CD4-positive, alpha-beta T cell treated with Interleukin-4 for 4 hours (primary cell): ENCODE measurements at places on chromosomes 6 and 20.

GRCh38 chr6:113668641-113669408 lies 188.3 kb upstream of the MARCKS start:
- no peak for DNase-seq

- peak; percentile 71 for DNase-seq
Observed at GRCh38 chr6:85482905-85483700, 33.2 kb downstream of the NT5E start.

GRCh38 chr6:4773181-4773580 lies 3.0 kb upstream of the CDYL start:
- no peak for DNase-seq

DNA sequence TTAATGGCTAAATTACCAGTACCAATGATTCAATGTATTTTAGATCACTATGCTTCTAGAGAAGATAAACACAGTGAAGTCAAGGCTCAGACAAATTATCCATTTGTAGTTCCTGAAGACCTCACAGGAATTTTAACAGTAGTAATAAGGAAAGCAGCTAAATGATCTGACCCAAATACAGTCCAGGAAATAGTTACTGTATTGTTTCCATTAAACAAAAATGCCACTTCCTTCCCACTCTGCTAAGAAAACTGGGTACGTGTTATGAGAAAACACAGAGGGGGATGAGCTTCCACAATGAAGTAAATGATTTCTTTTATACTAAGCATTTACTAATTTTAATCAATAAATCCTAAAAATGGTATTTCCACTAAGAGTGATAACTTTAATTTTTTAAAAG lies 127.9 kb downstream of the CDK19 start:
- DNase-seq = peak; percentile 27

DNA sequence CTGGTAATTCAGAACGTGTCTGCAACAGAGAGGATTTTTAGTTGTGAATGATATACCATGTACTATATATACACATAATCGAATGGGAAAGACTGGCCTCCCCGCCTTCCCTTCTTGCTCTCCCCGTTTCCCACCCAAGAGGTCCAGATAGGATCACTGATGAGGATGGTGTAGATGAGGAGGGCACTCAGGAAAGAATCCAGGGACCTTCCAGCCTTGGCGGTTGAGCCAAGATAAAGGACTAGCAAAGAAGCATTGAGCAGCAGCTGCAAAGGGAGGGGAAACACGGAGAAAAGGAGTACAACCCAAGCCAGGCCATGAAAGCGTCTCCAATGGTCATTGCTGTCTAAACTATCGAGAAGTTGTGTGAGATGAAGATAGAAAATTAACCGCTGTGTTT lies 84.0 kb upstream of the EXOC2 start:
- no peak for DNase-seq

DNA sequence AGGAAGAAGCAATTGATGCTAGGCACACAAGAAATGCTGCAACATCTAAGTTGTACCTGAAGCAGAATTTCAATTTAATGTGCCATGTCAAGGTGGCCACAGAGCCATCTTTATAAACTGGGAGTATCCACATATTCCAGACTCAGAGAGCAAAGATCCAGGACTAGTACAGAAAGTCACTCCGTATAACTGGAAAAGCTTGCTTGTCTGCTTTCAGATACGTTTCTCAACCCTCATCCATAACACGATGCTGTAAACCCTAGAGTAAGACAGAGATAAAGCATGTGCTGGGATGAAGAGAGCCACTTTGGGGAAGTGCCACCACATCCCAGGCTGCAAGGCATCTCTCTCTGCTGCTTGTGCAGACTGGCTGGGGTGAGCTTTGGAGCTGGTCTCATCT lies 134.7 kb downstream of the PACRG start:
- DNase-seq = no peak

DNA sequence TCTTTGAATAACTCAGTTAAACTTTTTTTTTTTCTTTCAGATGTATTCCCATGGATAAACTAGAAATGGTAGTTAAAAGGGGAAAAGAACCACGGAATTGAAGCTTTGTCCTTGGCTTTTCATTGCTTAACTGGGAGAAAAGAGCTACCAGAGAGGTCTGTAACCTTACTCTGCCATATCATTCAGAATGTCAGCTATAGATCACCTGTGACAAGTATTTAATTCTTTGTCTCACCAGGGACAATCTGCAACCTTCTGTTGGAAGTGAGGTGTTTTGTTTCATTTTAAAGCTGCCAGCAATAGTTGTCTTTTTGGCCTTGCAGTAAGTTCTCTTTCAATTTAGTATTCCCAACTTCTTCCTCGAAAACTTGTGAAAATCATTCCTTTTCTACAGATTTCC lies 618.4 kb downstream of the FRK start:
- DNase-seq = no peak

- DNase-seq = no peak
Observed at GRCh38 chr6:14354919-14355572, 237.5 kb downstream of the CD83 start.

GRCh38 chr20:48846516-48847492 lies 19.0 kb upstream of the PREX1 start:
- peak; percentile 13 for DNase-seq

DNA sequence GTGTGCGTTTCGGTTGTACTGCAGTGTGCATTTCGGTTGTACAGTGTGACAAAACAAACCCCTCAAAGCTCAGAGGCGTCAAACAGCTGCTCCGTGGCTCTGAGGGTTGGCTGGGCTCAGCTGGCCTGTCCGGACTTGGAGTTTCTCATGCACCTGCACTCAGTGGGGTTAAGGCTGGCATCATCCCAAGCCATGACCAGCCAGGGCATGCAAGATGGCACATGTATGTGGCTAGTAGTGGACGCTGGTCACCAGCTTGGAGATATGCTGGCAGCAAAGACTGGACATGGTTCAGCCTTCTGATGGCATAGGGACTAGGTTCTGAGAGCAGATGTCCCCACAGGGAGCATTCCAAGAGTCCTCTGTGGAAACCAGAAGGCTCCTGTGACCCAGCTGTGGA lies 187.2 kb downstream of the CDH4 start:
- no peak for DNase-seq

DNA sequence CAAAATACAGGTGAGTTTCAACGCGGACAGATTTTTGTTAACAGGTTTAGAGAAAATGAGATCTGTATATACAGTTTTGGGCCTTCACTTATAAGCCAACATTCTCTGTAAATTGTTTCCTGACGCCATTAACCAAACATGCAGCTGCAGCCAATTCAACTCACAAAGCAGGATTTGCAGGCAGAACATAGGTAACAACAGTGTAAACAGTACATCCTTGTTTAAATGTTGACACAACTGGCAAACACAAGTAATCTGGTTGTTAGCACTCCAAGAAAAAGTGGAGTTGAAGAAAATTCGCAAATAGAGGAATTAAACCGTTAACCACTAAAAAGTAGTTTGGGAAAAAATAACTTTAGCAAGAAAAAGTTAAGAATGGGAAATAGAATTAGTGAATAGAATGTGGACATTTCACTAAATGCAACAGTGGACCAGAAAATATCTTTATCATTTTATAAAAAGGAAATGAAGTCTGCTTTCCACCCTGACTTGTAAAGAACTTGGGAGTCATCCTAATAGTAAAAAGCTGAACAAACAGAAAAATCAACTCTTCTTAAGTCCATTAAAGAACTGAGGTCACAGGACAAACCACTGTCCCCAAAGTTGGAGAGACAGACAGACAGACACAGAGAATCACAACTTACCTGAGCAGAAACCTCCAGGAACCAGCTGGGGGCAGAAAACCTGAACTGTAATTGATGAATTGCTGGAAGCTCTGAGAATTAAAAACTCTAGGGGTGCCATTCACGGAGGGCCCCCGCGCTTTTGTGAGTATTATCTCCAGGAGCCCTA lies 10.1 kb downstream of the SMIM28 start:
- no peak for DNase-seq

DNA sequence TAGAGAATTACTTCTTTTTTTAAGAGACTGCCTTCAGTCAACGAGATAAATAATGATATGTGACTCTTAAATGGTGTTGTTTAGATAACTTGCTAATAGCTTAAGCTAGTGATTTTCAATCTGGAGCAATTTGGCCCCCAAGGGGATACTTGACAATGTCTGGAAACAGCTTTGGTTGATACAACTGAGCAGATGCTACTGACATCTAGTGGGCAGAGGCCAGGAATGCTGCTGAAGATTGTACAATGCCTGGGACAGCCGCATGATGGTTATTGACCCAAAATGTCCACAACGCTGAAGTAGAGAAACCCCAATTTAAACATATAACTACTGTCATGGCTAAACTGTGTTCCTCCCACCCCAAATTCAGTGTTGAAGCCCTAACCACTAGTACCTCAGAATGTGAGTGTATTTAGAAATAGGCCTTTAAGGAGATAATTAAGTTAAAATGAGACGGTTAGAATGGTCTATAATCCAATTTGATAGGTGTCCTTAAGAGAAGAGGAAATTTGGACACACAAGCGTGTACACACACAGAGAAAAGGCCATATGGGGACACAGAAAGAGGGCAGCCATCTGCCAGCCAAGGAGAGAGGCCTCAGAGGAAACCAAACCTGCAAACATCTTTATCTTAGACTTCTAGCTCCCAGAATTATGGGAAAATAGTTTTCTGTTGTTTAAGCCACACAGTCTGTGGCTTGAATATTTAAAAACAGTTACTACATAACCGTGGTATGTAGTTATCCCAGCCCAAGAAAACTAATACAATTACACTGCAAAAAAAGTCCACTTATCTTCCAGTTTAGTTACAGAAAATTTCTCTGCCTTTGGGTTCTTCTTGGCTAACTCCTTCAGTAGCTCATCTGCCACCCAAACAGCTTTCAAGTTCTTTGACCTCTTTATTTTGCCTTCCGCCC lies 22.2 kb downstream of the RWDD2A start:
- DNase-seq = peak; percentile 71

- no peak for DNase-seq
Observed at GRCh38 chr20:31903627-31904386, 33.4 kb downstream of the TTLL9 start.

GRCh38 chr20:878511-879307 lies 37.4 kb downstream of the ANGPT4 start:
- DNase-seq = peak; percentile 6

- DNase-seq = no peak
Observed at GRCh38 chr6:142395266-142395665, 93.5 kb downstream of the ADGRG6 start.

DNA sequence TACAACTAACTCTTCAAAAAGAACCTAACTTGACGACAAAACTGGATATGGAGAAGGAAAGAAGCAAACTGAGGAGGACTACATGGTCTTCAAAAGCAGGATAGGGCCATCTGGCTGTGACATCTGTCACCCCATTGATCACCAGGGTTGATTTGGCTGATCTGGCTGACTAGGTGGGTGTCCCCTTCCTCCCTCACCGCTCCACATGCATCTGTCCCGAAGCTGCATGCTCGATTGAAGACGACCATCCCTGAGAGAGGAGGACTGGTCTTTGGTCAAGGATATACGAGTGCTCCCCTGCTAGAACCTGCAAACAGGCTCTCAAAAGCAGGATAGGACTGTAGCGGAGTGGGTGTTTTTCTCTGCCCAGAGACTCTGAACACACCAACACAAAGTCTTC lies 21.7 kb downstream of the CPNE1 start:
- DNase-seq = no peak

- DNase-seq = peak; percentile 77
Observed at GRCh38 chr6:90393232-90393884, 96.7 kb upstream of the BACH2 start.

DNA sequence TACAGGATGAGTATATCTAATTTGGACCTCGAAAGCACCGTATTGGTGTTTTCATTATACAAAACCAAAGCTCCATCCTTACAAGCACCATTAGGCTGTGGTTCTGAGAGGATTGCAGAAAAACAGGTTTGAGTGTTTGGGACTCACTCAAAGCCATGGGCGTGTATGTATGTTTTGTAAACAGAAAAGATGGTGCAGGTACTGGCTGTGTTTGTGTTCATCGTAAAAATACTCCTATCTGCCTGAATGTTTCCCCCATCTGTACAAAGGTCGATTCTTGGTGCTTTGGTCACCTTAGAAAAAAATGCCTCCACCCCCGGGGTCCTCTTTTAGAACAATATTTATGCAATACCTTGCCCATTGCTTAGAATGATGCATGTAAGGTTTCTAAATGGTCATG lies 286.6 kb downstream of the TSHZ2 start:
- DNase-seq = no peak

- DNase-seq = no peak
Observed at GRCh38 chr6:154161689-154162088, 122.6 kb downstream of the OPRM1 start.
